ENCODE measurements at places on chromosomes 6 and 20. TPM values are rescaled to one million over a fixed set of nuclear protein-coding genes. Genes with fewer than 3 reads are reported as not detected.

The DEFB124 gene
- not detected for polyA plus RNA-seq

The PRDM13 gene
- not detected for polyA plus RNA-seq

The BMP2 gene
- 3.3 TPM for polyA plus RNA-seq

The PAX1 gene
- not detected for polyA plus RNA-seq

The PACRG gene
- 20.0 TPM for polyA plus RNA-seq

All from kidney (tissue), 22 donors.